ENCODE measurements at places on chromosomes 6 and 20.
A peak's percentile ranks its signal among the peaks of the same experiment; 100 is the strongest.

DNA sequence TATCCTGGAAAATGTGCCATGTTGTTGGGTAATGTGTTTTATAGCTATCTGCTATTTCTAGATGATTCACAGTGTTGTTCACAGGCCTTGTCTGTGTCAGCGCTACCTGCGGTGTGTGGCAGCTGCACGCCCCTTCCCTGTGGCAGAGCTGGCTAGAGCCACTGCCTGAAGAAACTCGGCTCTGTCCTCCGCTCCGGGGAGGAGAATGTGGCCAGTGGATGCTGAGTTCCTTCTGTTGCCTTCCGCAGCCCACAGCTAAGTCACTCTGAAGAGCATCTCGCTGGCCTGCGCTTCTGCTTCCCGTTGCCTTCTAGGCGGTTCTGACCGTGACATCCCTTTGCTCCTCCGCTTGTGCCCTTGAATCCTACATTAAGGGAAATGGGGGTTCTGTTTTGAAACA lies 135.1 kb downstream of the PLG start:
- DNase-seq, result no peak

DNA sequence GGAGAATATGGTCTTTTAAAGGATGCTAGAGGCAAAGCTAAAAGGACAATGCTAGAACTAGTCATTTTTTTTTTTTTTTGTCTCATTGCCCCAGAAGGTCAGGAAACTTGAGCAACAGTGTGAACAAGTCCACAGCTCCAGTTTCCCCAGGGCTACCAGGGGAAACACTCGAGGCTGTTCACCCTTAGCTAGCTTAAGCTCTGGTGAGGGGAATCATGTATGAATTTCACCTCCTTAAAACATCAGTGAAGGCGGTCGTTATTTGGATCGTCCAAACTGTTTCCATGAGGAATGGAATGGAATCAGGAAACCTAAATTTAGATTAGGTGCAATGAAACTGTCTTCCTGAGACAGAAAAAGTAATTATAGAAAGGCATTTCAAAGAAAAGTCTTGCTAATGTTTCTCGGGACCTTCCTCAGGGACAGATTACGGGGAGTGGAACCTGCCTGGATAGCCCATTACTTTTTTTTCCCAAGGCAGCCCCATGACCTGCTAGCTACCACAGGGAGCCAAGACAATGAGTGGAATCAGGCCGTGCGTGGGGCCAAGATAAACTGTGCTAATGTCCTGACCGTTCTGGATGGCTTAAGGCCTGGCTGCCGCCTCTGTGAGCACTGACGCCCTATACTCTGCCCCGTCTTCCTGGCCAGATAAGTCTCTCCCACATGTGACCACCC lies 164.8 kb upstream of the SGK1 start:
- DNase-seq, result no peak

GRCh38 chr6:107115695-107116327 lies 496 bp upstream of the BEND3 start:
- DNase-seq, result no peak

DNA sequence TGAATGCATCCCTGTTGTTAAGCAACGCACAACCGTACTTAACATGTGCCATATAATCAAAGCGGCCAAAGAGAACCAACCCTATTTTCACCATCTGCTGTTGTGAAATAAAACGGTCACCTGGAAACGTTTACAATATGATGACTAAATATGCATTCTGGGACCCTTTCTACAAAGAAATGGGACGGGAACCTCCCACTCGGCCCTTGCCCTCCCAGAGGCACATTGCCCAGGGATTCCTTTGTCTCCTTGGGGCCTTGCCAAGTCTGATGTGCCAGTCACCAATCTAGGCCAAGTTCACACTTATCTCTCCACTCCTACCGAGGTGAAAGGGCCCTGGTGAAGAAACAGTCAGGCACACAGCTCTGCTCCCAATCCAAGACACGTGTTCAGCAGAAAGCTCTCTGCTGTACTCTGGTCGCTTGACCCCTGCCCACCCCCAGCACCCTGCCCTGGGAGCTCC lies 427.4 kb upstream of the JARID2 start:
- no peak for DNase-seq

DNA sequence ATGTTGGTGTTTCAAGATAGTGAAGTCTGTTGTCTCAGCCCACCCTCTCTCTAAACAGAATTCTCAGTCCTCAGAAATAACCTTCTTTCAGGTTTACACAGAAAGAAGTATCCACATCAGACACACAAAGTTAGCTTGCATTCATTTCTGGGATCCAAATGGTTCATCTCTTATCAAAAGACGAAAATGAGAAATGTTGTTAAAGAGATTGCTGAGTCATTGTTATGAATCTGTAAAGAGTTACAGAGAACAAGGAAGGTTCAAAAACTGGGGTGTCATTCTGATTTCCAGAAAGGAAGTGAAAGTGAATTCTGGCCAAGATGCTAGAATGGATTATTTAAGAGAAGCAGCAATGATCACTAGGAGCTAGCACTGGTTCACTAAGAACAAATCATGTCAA lies 90.5 kb upstream of the ATXN1 start:
- peak; percentile 60 for DNase-seq
